Endothelial cell (in vitro differentiated cells): ENCODE measurements at places on chromosomes 1 and 21.
A peak's percentile ranks its signal among the peaks of the same experiment; 100 is the strongest.

DNA sequence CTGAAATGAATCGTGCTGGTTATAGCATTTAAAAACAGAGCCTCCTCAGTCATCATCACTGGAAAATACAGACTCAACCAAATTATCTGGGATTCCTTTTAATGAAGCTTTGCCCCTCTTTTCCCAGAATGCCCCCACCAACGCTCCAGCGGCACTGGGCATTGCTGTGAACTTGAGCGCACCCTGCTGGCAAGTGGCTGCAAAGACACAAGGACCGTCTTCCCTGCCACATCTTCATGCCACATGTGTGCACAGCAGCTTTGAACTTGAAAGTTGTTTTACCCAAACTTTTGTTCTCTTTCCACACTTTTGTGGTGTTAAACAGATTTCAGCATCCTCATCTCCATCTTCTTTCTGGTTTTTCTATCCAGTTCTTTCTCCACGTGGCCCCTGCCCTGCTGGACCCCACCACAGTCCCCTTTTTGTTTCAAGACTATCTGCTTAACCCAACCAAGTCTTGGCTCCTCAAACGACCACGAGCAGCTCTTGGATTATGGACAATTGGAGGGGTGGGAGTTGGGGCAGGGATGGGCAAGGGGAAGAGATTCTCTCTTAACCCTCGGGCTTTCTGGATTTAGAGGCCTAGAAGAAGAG, 12.8 kb upstream of the LMX1A start:
- DNase-seq, result peak; percentile 79

GRCh38 chr1:16095447-16095846, 22.0 kb upstream of the FAM131C start:
- DNase-seq, result no peak

DNA sequence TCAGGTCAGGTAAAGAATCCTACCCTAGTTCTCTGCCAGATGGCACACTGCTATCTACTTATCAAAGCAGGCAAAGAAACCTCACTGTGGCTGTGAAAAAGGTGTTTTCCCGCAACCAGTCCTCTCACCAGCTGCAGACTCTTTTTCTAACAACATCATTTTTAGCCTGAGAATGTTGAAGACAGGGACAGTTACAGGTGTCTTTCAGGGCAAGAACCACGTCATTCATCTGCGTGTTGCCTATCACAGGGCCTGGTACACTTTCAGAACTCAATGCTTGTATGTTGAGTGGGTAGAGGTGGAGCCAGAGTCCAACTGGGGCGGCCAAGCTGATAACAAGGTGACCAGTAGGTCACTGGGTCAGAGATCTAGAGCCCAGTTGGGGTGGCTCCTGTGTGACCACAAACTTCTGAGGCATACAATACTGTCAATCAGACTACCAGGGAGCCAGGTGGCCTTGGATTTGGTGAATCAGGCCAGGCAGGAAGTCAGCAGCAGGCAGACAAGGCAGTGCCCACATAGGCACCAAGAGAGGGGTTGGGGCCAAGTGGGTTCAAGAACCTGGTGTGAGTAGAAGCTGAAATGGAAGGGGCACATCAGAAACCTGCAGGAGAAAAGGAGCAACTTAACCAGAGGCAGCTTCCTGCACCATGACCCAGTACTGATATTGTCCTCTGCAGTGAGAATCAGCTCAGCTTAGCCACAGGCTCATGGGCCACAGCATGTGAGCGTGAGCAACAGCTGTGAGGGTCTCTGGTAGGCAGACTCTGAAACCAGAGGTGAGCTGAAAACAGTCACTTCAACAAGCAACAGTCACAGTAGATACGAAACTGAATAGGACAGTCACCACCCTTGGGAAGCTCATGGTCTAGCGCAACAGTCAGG, 123.6 kb downstream of the DTL start:
- no peak for DNase-seq

- no peak for DNase-seq
These were observed 64.1 kb downstream of the NOS1AP start for GRCh38 chr1:162133566-162133965.

GRCh38 chr1:31705080-31705866, 1.5 kb upstream of the COL16A1 start:
- peak; percentile 28 for DNase-seq

- DNase-seq, result no peak
These were observed 103.8 kb upstream of the ARHGEF16 start for GRCh38 chr1:3350506-3351261.

GRCh38 chr1:112079446-112079845, 90.0 kb upstream of the KCND3 start:
- DNase-seq, result no peak

- no peak for DNase-seq
These were observed 68.7 kb upstream of the PAX7 start for GRCh38 chr1:18561967-18562366.

- DNase-seq, result no peak
These were observed 1.3 kb downstream of the AGRN start for GRCh38 chr1:1021010-1021919.

GRCh38 chr1:213381572-213382084, 330.6 kb downstream of the RPS6KC1 start:
- DNase-seq, result no peak

DNA sequence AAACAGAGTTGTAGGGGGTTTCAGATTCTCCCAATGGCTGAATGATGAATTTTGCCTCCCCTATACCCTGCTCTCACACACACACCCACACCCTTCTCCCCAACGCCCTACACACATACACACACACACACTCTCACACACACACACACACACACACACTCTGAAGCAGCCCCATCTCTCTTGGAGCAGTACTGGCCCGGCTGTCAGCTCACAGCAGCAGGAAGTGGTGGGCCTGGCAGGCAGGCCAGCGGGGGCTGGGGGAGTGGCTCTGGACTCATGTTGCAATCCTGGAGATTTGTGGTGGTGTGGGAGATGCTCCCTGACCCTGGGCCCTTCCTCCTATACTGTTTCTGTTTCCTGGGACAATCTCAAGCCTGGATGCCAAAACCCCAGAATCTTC, 2.2 kb downstream of the IKBKE start:
- peak; percentile 61 for DNase-seq

DNA sequence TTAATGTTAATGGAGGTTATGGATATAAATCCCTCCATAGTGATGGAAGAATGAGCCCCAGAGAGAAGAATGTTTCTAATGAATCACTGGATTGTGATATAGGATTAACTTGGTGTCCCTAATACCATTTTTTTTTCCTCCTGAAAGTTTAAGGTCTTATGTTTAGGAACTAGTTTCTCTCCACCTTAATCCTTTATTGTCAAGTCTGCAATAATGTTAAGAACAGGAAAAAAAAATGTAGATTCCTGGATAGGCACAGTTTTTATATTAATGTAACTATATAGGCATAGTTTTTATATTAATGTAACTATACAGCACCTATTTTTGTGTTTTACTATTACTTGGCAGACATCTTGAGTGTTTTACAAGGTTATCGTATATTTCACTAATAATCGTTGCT, 34.9 kb downstream of the NFIA start:
- DNase-seq, result no peak

DNA sequence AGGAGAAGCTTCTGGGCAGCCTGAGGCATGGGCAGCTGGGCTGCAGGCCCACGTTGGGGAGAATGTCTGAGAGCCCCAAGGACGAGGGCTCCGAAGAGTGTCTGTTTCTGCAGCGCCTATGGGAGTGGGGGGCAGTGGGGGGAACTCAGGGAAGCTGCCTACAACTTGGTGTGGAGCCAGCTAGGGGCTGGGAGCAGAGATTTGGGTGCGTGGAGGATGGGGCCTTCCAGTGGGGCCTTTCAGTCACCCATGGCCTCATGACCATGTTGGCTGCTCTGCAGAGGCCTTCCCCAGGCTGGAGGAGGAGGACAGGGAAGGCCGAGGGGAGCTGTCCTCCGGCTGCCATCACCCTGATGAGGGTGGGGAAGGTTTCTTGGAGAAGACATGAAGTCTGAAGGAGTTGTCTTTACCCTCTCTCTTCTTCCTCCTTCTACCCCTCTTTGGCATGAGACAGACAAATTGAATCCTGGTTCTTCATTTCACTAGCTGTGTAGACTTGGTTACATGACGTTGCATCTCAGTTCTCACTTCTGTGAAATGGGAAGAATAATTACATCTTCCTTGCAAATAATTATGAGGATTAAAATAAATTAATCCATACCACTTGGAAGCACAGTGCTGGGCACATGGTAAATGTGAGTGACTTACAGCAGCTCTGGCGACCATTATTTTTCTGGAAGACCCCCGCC, 8.3 kb downstream of the PPFIA4 start:
- no peak for DNase-seq

GRCh38 chr1:214895011-214895600, 187.4 kb upstream of the KCNK2 start:
- no peak for DNase-seq

- DNase-seq, result no peak
These were observed 68.8 kb upstream of the SSX2IP start for GRCh38 chr1:84758968-84759491.

DNA sequence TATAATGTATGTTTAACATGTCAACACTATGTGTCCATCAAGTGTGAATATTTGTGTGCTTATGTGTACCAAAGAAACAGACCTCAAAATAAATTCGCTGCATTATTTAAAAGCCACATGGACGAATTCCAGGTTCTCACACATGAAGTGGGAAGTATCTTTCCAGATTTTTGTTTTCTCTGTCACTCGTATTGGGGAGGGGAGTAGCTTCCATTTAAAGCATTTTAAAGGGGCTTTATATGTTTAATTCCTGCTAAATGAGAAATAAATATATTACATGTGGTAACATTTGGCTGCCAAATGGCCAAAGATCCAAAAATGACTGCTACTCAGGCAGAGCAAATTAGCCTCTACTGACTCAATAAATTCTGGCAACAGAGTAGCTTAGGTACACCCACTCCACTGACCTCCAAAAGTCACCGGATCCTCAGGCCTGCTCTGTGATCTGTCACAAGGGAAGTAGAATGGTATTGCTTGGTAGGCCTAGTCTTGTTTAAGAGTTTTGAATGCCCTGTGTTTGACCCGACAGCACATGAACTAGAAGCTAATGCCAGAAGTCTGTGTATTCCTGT, 178.1 kb downstream of the ZP4 start:
- DNase-seq, result no peak

- DNase-seq, result no peak
These were observed 301.7 kb downstream of the TTLL7 start for GRCh38 chr1:83697220-83697619.

DNA sequence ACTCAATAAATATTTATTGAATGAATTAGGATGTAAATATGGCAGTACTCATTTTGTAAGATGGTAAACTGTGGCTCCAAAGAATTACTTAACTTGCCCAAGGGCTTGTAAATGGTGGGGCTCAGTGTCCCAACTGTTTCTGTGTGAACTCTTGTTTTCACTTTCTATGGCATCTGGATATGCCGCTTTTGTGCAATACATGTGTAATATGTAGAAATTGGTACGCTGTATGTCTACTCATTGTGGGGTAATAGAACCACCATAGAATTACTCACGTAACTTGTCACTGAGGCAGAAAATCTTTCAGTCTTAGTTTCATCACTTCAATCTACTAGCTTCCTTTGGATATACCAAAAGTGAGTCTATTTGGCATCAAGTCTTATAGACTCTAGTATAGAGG, 977 bp downstream of the PRPF3 start:
- no peak for DNase-seq

GRCh38 chr1:182680901-182681567, 3.4 kb downstream of the RGS8 start:
- no peak for DNase-seq

DNA sequence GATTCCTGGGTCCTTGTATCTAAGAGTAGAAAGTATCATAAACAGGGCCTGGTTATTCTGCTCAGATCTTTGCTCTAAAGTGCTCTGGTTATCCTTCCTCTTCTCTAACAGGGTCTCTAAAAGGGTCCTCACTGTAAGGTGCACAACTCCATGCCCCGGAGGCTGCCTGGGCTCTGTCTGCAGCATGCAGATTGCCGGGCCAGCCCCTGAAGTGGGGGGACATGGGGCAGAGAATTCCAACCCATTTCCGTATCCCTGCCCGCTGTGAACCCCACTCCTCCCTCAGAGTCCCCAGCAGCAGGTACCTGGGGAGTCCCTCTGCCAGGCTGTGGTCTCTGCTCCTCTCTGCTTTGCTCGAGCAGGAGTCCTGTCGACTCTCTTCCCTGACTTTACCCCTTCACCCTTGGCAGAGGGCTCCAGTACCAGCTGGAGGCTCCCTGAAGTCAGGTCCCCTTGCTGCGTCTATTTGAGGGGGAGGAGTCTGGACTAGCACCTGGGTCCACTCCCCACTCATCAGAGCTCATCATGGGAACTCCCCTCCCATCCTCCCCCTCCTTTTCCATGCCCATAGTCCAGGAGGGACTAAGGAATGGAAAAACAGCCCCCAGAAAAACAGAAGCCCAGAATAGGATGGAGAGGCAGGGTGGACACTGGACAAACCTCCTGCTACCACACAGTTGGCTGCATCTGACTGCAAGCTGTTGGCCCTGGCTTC, 12.1 kb downstream of the BLACAT1 start:
- DNase-seq, result no peak

DNA sequence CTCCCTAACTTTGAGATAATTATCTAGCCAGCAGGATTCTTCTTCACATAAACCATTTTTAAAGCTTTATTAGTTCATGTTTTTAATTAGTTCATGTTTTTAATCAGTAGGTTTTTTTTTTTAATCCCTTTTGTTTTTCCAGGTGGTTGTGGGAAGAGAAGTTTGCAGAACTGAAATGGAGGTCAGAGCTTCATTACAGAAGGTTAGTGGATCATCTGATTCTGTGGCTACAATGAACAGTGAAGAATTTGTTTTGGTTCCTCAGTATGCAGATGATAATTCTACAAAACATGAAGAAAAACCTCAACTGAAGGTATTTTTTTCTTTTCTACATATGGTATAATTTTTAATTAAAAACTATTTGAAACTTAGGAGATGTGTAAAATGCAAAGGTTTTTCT, 59.7 kb downstream of the RABGAP1L start:
- no peak for DNase-seq

DNA sequence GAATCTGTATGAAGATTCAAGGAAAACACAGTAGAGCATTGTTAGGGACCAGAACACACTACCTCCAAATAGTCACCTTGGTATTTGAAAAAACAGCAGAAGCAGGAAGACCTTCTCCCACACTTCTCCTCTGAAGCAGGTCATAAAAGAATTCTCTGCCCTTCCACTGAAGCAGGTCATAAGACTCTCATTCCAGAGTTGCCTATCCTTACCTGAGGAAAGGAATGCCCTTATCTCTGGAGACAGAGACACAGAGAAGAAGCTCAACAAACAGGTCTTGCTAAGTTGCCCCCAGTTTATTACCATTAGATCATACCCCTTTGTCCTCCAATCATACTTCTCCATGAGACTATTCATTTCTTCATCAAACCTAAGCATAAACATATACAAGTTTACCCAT, 225.8 kb upstream of the TNR start:
- no peak for DNase-seq

DNA sequence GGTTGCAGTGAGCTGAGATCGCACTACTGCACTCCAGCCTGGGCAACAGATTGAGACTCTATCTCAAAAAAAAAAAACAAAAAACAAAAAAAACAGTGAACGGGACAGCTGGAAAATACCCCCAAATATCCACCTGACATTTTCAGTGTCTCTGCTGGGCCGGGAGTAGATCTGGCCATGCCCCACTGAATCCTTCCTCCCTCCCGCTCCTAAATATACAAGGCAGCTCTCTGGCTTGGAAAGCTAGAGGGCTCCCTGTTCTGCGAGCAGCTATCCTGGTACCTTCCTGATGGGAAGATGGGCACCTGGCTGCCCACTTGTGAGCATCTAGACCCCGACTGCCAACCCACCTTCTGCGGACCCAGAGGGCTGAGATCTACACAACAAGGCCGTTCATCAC, 21.4 kb downstream of the SPSB1 start:
- no peak for DNase-seq
